ENCODE measurements at places on chromosomes 16 and 17.
A peak's percentile ranks its signal among the peaks of the same experiment; 100 is the strongest.

- DNase-seq: no peak
Measured at GRCh38 chr17:72609501-72609900, 483.0 kb downstream of the SLC39A11 start.

- peak; percentile 69 for DNase-seq
Measured at GRCh38 chr17:35312790-35313711, 60.4 kb downstream of the SLFN11 start.

DNA sequence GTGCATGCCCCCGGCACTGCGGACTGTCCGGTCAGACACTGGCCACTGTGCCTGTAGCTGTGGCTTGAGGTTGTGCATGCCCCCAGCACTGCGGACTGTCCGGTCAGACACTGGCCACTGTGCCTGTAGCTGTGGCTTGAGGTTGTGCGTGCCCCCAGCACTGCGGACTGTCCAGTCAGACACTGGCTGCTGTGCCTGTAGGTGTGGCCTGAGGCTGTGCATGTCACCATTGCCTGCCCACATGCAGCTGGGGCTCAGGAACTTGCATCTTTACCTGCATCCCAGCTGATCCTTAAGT, 5.2 kb downstream of the MTHFSD start:
- DNase-seq: no peak

GRCh38 chr16:31271621-31272190, 11.9 kb downstream of the ITGAM start:
- no peak for DNase-seq

- DNase-seq: no peak
Measured at GRCh38 chr16:52578007-52578828, 31.3 kb upstream of the TOX3 start.
